Metanephros (tissue), 2 donors: ENCODE measurements at places on chromosomes 7 and 10. TPM values are rescaled to one million over a fixed set of nuclear protein-coding genes. Genes with fewer than 3 reads are reported as not detected.

Gene RSPH10B
- 2.0 TPM for total RNA-seq

Gene SHTN1
- total RNA-seq = 5.3 TPM

Gene CH25H
- total RNA-seq = 0.41 TPM

Gene SEPHS1
- 70.1 TPM for total RNA-seq

Gene BHLHA15
- total RNA-seq = 0.41 TPM

Gene ZNF783
- 16.8 TPM for total RNA-seq

Gene TFPI2
- total RNA-seq = 9.8 TPM

Gene CPA2
- total RNA-seq = 0.18 TPM

Gene GIMAP2
- 10.0 TPM for total RNA-seq

Gene AKR1C1
- total RNA-seq = 6.3 TPM

Gene KCNMA1
- total RNA-seq = 8.3 TPM

Gene CCDC172
- total RNA-seq = not detected

Gene CRHR2
- total RNA-seq = 0.64 TPM

Gene TET1
- 16.5 TPM for total RNA-seq
